GM13977 (cell line): ENCODE measurements at places on chromosomes 3 and 15.

DNA sequence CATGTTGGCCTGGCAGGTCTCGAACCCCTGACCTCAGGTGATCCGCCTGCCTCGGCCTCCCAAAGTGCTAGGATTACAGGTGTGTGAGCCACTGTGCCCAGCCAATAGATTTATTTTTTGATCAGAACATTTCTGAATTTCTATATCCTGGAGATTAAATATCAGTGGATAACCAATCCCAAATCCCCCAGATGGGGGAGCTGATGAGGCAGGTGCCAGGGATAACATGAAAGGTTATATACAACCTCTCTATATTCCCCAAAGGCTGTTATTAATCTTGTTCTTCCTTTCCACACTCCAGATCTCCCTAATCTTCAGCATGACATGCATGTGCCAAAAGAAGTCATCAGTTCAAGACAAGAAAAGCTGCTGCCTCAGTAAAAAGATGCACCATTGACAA, 112.3 kb downstream of the WDR76 start:
- peak; percentile 27 for DNase-seq

GRCh38 chr3:25787689-25788088, 2.2 kb upstream of the OXSM start:
- no peak for DNase-seq

GRCh38 chr3:131067983-131068382, 41.3 kb downstream of the NEK11 start:
- no peak for DNase-seq

DNA sequence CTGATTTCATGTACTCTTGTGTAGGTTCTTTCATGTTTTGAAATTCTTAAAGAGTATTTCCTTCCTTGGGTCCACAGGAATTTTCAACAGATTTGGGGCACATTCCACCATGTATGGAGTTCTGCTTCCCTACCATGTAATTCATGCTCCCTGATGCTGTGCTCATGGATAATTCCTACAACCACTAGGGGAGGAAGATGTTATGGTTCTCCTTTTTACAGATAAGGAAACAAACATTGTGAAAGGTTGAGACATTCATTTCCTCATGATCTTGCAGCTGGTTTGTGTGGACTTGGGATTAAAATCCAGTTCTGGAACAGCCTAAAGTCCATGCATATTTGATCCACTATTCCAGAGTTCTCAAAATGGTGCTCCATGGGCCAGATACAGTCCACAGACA, 174.9 kb upstream of the FRMD4B start:
- no peak for DNase-seq

- no peak for DNase-seq
Measured at GRCh38 chr15:70200511-70201424, 103.1 kb upstream of the TLE3 start.

- DNase-seq: no peak
Measured at GRCh38 chr3:86748015-86748414, 242.9 kb downstream of the VGLL3 start.

DNA sequence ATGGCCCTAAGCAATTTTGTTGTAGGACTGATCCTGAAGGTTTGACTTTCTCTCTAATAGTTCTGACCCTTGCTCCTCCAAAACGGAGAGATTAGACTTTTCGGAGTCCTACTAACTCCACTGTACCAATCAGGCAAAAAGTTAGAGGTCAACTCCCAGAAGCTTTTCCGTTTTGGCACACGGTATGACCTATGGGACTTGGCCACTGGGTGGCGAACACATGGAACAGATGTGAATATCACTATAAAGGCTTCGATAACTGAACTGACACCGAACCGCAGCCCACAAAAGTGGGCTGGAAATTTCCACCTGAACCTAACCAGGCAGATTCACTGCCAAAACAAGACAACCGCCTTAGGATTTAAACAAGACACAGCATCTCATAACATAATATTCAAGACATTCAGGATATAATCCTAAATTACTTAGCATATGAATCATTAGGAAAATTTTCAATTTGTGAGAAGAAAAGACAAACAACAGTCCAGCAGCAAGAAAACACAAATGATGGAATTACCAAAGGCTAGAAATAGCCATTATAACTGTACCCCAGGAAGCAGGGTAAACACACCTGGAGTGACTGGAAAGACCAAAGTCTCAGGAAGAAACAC, 12.2 kb upstream of the TM2D3 start:
- no peak for DNase-seq

DNA sequence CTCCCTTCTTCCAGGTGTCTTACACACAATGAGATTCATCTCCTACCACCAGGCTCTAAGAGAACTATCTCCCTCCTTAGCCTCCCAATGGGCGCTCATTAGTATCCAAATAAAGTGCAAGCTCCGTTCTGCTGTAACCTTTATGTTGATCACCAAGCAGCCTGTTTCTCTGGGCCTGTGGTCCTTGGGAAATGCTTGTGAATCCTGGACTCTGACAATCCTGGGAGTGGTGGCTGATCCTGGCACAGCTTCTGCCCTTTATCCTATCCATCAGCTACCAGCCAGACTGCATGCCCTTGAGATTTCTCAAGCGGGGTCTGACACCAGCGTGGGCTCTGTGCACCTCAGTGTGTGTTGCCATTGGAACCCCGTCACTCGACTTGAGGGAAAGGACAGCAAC, 26.1 kb upstream of the USP3 start:
- no peak for DNase-seq

GRCh38 chr3:185560676-185561075, 8.3 kb upstream of the LIPH start:
- no peak for DNase-seq

DNA sequence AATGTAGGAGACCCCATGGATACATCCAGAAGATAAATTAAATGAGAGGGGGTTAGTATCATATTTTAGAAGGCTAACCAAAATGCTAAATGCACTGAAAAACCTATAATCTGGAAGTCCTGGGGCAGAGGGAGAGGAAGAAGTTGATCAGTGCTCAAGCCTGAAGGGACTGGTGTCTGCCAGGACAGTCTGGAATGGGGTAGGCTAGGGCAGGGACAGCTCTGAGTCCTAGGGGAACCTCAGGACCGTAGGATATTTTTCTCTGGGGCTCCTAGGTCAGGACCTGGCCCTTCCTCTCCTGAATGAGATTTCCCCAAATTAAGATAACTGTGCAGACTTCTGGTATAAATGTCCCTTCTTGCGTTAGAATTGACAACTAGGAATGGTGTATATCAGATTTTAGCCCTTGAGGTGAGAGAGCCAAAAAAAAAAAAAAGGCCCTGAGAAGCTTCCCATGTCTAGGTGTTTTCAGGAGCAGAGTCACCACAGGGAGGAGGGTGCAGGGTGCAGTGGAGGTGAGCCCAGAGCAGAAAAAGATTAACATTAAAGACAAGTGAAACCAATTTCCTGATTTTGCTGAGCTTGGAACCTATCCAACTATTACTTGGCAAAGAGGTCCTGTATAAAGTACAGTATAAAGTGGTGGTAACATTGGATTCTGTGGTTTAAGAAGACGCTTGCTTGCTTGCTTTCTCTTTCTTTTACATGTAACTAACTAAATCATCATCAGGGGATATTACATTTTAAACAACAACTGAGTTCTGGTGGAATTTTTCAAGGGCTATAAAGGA, 63.5 kb downstream of the HACD2 start:
- no peak for DNase-seq

GRCh38 chr3:158355623-158356588, 215.1 kb upstream of the MLF1 start:
- no peak for DNase-seq

DNA sequence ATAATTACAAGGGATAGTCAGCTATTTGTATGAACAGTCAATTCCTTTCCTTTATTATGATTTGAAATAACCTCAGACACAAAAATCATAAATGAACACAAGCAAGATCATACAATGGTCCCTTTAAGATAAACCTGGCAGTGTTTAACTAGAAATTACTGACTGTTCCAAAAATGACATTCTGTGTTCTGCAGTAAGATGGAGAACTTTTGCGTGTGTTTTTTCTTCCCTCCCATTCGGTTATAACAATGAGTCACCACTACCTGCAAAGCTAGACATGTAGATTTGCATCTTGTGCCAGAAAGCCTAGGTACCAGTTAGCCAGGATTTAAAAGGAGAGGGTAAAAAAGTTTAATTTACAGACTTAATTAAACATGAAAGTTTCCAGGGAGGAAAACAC, 248.2 kb upstream of the ADAMTS9 start:
- no peak for DNase-seq

- DNase-seq: no peak
Measured at GRCh38 chr3:194555175-194556062, 68.6 kb upstream of the ATP13A3 start.

GRCh38 chr3:62128051-62128450, 245.3 kb downstream of the FEZF2 start:
- DNase-seq: no peak

GRCh38 chr15:89747708-89748682, 3.1 kb downstream of the MESP1 start:
- no peak for DNase-seq
